Stimulated activated CD4-positive, alpha-beta T cell treated with anti-CD3 and anti-CD28 coated beads, Interleukin-1b, Interleukin-23, amount 100 ng/mL, for 24 hours (primary cell): ENCODE measurements at places on chromosomes 6 and 20.

DNA sequence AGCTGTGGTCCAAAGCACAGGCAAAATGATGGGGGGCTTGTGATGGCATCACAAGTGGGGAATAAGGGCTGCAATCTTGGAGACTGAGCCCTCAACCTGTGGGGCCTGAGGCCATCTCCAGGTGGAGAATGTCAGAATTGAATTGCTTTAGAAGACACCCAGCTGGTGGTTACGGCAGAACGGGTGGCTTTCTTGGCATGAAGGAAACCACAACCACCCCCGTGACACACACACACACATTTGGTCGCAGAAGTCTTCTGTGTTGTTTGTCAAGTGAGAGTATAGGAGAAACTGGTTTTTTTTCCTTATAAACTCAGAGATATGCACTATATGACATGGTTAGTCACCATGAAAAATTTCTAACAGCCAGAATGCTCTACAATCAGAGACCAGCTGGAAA, 139.5 kb upstream of the CDH4 start:
- no peak for DNase-seq

DNA sequence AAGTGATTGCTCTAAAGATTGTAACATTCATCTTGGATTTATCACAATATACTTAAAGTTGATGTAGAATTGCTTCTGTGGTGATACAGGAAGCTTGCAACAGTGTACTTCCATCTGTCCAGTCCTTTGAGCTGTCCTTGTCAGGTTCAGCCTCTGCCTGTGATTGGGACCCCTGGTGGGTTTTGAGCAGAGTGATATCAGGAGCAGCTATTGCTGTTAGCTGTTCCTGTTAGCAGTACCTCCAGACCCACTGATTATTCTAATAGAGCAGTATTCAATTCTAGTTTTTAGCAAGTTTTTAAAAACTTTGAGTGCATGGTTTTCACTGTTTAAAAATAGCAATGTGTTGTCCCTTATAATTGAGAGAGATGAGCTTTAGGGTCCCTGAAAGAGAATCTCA, 48.8 kb downstream of the TULP4 start:
- no peak for DNase-seq

DNA sequence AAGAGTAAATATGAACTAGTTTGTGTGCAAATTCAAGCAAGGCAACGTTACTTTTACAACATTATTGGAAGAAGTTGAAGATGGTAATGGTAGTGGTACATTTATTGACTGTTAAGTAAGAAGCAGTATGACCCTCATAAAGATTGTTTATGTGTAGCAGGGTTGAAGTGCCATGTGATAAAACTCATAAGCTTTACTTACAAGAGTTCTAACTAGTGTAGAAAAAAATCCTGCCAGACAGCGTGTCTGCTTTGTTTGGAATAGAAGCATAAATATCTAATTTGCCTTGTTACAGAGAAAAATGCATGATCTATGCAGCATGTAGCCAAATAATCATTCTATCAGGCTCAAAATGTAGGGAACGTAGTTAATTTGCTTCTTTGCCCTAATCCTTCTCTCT, 450.8 kb upstream of the SOX4 start:
- no peak for DNase-seq

DNA sequence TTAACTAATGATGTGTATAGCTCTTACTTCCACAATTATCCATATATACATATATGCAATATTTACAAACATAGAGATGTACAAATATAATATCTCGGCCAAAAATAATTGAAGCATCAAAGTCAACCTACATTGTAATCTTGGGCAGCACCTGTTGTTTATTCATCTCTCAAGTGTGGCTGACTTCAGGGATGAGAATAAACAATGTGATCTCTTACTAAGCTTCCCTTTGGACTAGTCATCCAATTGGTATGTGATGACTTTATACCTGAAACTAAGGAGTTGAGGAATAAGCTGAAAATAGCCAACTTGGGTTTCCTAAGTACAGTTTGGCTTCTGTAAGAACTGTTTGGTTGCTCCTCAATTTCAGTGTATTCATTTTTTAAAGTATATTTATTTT, 256.6 kb downstream of the KHDC1L start:
- no peak for DNase-seq

DNA sequence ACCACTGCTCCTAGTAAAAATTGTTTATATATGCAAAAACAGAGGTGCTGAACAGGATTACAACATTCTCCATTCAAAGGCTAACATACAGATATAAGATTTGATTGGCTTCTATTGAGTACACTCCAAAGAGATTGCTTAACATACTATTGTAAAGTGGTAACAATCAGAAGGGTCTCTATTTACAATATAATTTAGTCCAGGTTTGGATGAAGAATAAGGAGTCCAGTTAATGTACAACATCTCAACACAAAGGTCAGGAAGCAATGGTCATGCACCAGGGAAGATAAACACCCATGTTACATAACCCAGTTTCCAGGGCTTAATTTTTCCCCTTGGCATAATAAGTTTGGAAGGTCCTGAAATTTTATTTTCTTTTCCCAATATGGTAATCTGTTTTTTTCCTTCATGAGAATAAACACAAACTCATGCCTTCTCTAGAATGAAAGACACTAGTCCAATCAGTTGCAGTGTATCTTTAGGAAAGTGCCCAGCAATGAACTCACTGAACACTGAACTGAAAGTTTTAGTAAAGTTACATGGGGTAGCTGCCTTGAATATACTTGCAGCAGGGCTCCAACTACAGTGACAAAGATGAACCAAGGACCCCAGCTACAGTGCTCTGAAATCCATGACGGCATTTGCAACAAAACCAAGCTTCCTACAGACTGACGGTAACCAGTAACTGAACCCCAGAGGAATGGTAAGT, 255.3 kb upstream of the GJE1 start:
- no peak for DNase-seq

DNA sequence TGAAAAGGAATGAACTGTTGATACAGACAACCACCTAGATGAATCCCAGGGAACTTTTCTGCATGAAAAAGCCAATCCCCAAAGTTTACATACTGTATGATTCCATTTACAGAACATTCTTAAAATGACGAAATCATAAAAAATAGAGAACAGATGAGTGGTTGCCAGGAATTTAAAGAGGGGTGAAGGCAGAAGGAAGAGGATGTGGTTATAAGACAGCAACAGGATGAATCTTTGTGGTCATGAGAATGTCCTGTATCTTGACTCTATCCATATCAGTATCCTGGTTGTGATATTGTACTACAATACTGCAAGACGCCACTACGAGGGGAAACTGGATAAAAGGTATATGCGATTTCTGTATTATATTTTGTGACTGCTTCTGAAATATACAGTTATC, 70.1 kb upstream of the EMILIN3 start:
- DNase-seq, result no peak

GRCh38 chr20:60897976-60898375, 354.1 kb upstream of the CDH4 start:
- no peak for DNase-seq

- no peak for DNase-seq
Measured at GRCh38 chr20:34907616-34908469, 31.4 kb downstream of the ACSS2 start.

DNA sequence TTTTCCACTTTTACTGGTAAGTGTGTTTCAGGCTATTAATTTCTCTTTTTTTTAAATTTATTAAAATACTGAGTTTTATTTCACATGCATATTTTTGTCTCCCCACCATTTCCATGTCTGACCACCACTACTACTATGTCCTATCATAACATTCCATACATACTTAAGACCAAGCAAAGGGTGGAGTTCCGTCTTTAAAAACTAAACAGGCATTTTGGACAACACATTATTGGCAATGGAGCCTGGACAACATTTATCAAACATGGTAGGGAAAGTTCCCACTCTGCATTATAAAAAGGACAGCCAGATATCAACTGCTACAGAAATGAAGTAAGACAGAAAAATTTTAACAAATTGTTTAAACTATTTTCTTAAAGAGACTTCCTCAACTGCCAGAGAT, 91.9 kb downstream of the LMBRD1 start:
- DNase-seq, result no peak

- DNase-seq, result no peak
Measured at GRCh38 chr6:51273228-51273961, 454.7 kb downstream of the TFAP2B start.

DNA sequence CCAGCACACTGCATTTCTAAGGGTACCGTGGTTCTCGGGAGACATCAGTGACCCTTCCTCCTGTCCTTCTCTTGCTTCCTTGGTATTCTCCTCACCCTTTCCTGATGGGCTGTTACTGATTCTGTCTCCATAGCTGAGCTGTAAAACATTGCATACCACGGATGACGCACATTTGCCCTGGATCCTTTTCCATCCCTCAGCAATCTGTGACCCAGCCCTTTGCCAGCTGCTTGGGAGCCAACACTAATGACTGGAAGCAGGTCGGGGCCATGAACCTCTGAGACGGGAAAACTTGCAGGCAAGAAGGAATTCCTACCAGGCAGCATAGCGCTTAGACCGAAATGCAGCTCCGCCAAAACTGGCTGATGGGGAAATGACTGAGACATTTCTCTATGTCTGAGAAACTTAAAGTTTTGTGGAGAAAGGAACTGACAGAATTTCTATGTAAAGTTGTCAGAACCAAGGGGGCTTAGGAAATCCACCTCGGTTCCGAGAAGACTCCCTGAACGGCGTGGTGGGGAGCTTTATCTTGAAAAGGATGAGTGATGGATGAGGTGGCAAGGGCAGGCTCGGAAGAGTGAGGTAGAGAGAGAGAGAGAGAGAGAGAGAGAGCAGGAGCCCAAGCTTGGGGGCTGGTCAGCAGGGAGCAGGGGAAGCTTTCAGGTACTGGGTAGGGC, 19.2 kb downstream of the TUBB2B start:
- DNase-seq, result no peak

DNA sequence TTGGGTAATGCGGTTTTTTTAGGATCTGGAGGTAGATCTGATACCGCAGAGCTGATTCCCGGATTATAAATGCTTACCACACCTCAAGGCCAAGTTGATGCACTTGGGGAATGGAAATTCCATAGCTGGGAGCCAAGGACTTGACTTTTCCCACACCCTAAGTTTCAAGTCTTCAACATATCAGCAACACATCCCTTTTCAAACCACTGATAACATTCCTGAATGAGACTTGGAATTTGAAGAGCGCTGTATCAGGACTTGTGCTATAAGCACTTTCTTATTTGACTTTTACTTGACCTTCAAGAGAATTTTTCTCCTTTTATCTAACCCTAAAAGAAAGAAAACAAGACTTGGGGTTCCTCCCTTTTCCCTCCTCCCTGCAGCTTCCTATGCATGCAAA, 90.6 kb upstream of the NAA20 start:
- DNase-seq, result no peak

DNA sequence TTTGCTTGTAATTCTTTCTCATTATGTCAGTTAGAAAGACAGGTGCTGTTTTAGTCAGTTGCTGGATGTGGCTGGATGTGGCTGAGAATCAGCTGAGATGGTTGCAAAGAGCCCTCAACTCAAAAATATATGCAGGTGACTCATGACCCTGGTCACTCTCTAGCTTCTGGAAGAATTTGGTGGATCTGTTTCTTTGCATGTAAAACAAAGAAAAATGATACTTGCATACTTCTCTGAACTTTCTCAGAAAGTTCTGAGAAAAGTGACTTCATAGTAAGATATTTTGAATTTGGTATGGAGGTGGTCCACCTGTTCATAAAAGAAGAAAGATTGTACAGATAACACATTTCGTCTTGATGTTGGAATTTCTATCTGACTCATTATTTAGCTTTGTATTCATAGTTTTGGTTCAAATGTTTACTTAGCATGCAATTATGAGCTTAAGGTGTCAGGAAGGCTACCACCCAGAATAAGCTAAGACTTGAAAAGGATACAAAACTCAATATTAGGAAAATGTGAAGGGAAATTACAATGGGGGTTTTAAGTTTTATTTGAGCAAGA, 163.2 kb upstream of the OLIG3 start:
- no peak for DNase-seq

DNA sequence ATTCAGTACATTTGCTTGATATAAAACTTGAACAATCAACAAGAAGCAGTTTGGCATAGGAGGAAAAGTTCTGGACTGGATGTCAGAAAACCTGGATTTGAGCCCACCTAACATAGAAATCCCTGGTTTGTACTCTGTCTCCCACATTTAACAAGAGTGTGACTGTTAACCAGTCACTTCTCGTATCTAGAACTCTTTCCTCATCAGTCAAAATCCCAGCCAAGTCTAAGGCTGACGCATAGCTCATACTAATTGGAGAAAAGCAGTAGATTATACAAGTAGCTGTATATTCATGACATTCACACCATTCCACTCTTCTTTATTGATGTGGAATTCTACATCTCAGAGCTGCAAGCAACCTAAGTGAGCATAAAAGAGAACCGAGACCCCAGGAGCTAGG, 222.7 kb downstream of the PHACTR1 start:
- no peak for DNase-seq

GRCh38 chr6:111819458-111819857, 53.8 kb downstream of the FYN start:
- DNase-seq, result no peak

DNA sequence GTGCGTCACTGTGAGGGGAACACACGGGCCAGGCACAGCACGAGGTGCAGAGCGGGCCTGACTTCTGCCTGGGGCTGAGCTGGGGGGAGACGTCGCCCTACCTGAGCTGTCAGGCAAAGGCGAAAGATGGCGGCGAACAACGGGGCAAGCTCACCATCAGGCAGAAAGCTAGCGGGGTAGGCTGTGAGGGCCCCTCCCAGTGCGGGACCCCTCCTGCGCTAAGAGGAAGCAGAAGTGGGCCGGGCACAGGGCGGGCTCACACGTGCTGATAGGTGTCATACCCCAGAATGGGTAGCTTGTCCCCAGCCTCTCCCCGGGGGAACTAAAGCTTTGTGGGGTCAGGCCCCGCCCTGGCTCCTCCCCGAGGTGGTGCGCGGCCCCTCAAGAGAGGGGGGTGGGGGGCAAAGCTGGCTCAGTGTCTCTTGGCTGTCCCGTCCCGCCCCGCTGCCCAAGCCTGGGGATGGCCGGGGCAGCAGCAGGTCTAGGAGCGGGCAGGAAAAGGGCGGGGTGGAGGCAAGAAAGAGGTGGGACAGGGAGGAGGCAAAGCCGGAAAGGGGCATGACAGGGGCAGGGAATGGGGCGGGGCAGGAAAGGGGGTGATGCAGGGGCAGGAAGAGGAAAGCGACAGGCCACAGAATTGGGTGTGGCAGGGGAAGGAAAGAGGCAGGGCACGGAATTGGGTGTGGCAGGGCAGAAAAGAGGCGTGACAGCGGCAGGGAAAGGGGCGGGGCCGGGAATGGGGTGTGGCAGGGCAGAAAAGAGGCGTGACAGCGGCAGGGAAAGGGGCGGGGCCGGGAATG, 14.7 kb downstream of the UCKL1 start:
- no peak for DNase-seq

- DNase-seq, result no peak
Measured at GRCh38 chr6:158707120-158707820, 57.4 kb downstream of the SYTL3 start.

GRCh38 chr6:5497896-5498578, 236.7 kb downstream of the FARS2 start:
- DNase-seq, result no peak

GRCh38 chr6:834866-835265, 141.9 kb upstream of the EXOC2 start:
- no peak for DNase-seq

GRCh38 chr6:109793021-109793420, 101.9 kb downstream of the FIG4 start:
- no peak for DNase-seq
